ENCODE measurements at places on chromosomes 12 and 14.

GRCh38 chr14:73142216-73142615 lies 5.9 kb downstream of the PSEN1 start:
- no peak for DNase-seq

- DNase-seq = no peak
Observed at GRCh38 chr14:73888971-73889370, 2.3 kb downstream of the ZNF410 start.

GRCh38 chr12:102463659-102464249 lies 16.6 kb downstream of the IGF1 start:
- no peak for DNase-seq

- no peak for DNase-seq
Observed at GRCh38 chr12:63900922-63901793, 56.7 kb downstream of the SRGAP1 start.

GRCh38 chr14:36676236-36676635 lies 14.6 kb downstream of the PAX9 start:
- DNase-seq = no peak

GRCh38 chr14:75049731-75050201 lies 1.5 kb downstream of the MLH3 start:
- no peak for DNase-seq

DNA sequence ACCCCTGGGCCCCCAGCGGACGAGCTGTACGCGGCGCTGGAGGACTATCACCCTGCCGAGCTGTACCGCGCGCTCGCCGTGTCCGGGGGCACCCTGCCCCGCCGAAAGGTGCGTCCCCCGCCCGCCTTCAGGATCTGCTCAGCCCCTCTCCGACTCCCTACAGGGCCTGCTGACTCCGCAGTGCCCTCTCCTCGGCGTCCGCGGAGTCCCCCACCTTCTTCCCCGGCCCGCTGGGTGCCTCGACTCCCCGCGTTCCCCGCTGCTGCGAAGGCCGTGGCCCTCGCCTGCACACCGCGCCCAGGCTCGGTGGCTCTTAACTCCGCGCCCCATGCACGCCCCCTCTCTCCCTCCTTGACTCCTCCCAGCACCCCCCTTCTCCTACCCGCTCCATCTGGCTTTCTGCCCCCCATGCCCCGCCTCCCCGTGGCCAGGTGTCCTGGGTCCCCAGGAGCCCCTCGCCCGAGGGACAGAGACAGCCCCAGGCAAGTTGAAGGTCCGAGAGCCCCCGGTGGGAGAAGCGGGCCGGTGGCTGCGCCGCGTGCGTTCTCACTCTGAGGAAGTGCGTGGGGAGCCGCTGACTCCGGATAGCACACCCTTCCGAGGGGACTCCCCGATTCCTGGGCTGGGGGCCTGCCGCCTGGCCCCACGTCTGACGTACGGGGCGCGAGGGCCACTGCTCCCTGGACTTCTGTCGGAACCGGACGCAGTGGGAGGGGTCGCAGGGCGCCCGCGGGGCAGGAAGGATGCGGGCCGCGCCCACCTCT lies 594 bp downstream of the TAMALIN start:
- no peak for DNase-seq

DNA sequence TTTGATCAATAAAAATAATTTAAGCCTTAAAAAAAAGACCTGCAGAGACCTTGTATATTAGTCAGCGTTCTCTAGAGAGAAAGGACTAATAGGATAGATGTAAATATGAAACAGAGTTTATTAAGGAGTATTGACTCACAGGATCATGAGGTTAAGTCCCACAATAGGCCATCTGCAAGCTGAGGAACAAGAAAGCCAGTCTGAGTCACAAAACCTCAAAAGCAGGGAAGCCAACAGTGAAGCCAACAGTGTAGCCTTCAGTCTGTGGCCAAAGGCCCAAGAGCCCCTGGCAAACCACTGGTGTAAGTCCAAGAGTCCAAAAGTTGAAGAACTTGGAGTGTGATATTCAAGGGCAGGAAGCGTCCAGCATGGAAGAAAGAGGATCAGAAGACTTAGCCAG lies 66.3 kb downstream of the TBX5 start:
- DNase-seq = no peak

DNA sequence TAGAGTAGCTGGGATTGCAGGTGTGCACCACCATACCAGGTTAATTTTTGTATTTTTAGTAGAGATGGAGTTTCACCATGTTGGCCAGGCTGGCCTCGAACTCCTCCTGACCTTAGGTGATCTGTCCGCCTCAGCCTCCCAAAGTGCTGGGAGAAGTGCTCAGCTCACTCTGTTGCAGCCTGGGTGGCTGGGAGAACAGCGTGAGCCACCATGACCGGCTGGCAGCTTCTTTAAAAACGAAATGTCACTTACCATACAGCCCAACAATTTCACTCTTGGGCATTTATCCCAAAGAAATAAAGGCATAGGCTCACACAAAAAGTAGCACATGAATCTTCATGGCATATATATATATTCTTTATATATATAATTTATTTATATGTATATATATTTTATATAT lies 4.7 kb upstream of the CFAP73 start:
- no peak for DNase-seq

GRCh38 chr12:80121661-80122060 lies 22.3 kb downstream of the OTOGL start:
- DNase-seq = no peak

- no peak for DNase-seq
Observed at GRCh38 chr12:76374386-76375020, 26.3 kb upstream of the BBS10 start.

DNA sequence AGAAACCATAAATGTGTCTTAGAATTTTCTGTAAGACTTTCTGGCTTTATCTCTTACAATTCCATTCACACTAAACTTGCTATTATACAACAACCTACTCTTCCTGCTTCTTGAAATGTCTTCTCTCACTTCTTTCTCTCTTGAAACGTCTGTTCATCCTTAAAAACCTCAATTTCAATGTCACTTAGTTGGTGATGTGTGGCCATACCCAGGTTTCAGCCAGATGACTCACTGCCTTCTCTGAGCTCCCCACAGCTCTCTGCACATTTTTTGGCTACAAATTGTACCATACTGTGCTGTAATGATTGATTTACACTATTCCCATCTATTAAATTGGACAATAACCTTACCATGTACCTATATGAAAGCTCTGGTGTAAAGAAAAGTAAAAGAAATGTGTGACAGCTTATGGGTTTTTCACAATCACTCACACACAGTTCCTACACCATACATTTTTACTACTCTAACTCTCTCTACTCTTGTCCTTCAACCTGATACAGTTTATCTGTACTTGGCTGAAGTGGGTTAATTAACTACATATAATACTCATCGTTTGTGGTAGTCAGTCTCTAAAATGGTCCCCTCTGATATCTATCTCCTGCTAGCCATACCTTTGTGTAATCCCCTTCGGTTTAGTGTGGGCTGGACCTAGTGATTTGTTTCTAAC lies 222.1 kb downstream of the NELL2 start:
- DNase-seq = no peak

- DNase-seq = no peak
Observed at GRCh38 chr12:59695379-59695778, 99.5 kb downstream of the SLC16A7 start.

GRCh38 chr14:77459072-77459723 lies 1.3 kb downstream of the AHSA1 start:
- DNase-seq = no peak

DNA sequence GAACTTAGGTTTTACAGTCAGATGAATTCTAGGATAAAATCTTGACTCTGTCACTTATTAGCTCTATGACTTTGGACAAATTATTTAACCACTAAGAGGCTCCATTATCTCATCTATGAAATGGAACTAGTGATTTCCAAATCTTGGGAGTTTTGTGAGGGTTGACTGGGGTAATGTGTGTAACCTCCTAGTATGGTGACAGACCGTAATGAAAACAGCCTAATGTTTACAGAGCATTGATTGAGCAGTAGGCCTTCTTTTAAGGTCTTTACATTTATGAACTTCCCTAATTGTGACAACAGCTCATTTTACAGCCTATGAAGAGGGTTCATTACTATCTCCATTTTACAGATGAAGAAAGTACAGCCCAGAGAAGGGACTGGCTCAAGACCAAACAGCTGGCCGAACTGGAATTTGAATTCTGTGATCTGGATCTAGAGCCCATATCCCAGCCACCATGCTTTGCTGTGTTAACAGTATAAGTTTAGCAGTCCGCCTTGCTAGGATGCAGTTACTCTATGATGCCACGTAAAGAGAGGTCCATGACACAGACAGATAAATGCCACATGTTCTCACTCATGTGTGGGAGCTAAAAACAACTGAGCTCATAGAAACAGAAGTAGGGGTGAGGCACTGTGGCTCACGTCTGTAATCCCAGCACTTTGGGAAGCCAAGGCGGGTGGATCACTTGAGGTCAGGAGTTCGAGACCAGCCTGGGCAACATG lies 9.1 kb upstream of the FBXL14 start:
- DNase-seq = no peak

- DNase-seq = no peak
Observed at GRCh38 chr14:22494486-22495135, 94.4 kb downstream of the DAD1 start.

GRCh38 chr14:26765768-26766520 lies 168.1 kb upstream of the NOVA1 start:
- DNase-seq = no peak

- DNase-seq = no peak
Observed at GRCh38 chr14:68135566-68135965, 316.0 kb downstream of the RAD51B start.

GRCh38 chr12:106079148-106079738 lies 59.5 kb downstream of the NUAK1 start:
- DNase-seq = no peak

DNA sequence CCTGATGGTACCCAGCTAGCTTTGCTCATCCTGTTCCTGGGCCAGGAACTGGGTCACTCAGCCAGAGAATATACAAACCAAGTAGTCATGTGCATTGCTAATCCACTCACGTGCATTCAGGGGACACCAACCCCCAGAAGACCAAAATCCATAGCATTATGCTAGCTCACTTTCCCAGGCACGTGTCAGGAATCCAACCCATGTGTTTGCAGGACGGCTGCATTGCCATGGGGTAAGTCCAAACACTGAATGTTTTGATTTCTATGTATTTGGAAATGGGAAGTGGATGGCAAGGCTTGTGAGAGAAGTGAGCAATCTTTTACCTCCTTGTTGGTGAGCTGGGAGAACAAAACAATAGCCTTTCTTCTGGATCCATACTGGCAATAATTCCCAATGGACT lies 87.1 kb upstream of the FOXN3 start:
- no peak for DNase-seq

GRCh38 chr14:35438910-35439713 lies 34.6 kb upstream of the NFKBIA start:
- DNase-seq = no peak

DNA sequence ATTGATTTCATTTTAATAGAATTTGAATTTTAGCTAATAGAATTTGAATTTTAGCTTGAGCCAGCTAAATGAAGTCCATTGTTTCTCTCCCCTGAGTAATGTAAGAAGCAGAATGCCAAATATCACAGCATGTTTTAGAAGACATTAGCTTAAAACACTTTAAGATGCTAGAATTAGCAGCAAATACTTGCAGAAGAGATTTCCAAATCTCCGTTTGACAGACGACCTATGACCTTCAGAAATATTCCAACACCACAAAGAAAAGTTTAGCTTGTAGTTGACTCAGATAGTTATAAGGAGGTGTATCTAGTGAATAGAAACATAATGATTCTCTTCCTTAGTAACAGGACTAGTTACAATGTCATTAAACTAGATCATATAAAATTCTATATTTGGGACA lies 51.7 kb upstream of the MYF6 start:
- DNase-seq = no peak

- DNase-seq = no peak
Observed at GRCh38 chr12:65384240-65384639, 105.8 kb downstream of the MSRB3 start.

DNA sequence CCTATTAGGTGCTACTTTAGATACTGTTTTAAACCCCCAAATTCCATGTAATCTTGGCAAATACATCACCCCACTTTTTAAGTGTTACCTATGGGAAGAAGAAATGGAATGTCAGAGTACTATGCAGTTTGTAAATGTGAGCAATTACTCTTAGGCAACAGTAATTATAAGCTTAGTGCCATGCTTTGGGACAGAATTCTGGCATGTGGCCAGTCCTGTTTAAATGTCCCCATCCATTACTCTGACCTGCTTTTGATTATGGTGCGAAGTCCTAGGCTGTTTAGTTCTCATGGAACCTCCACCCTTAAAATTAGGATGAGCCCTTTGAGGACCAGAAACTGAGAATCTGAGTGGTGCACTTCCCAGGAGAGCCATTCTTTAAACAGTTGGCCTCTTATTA lies 321.4 kb upstream of the RGS6 start:
- no peak for DNase-seq

GRCh38 chr14:77009014-77009413 lies 19.5 kb downstream of the IRF2BPL start:
- DNase-seq = no peak

Measured in coronary artery (tissue), 2 donors.